ENCODE measurements at places on chromosomes 6 and 20. TPM values are rescaled to one million over a fixed set of nuclear protein-coding genes. Genes with fewer than 3 reads are reported as not detected.

The RCAN2 gene
- total RNA-seq = 9.9 TPM

The GSTA2 gene
- total RNA-seq = not detected

The CEP250 gene
- 81.2 TPM for total RNA-seq

The RNF114 gene
- total RNA-seq = 59.4 TPM

The CCN2 gene
- 1,253 TPM for total RNA-seq

The FOXA2 gene
- total RNA-seq = not detected

The RAMACL gene
- 1.3 TPM for total RNA-seq

The OPRM1 gene
- not detected for total RNA-seq

The AVP gene
- not detected for total RNA-seq

The PLCB4 gene
- total RNA-seq = 38.9 TPM

The CST5 gene
- 0.41 TPM for total RNA-seq

The IL17F gene
- not detected for total RNA-seq

The ILRUN gene
- total RNA-seq = 63.3 TPM

The AGER gene
- 9.9 TPM for total RNA-seq

The TINAG gene
- total RNA-seq = not detected

The NDRG3 gene
- total RNA-seq = 30.4 TPM

The IRAK1BP1 gene
- 3.7 TPM for total RNA-seq

The OSBPL2 gene
- total RNA-seq = 60.3 TPM

The DEFB124 gene
- not detected for total RNA-seq

The TMEM30A gene
- total RNA-seq = 171 TPM

The MYBL2 gene
- 6.2 TPM for total RNA-seq

The DNAH8 gene
- not detected for total RNA-seq

All from astrocyte (in vitro differentiated cells and primary cell).